ENCODE measurements at places on chromosomes 6 and 20. TPM values are rescaled to one million over a fixed set of nuclear protein-coding genes. Genes with fewer than 3 reads are reported as not detected.

Gene BFSP1
- total RNA-seq, result 1.2 TPM

DNA sequence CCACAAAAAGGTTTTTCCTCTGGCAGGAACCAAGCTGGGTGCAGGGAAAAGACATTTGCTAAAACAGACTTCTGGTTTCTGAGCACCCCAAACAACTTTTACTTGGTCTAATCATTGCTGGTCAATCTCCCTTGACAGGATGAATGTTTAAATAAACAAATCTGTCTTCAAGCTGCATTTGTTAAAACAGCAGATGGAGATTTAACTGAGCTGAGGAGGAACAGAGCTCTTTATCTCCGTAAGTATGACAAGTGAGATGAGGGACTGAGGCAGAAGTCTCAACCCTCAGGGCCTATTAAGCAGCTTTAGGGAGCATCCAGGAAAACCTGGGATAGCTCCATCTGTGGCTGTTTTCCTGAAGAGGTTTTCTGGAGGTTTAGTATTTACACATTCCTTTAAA is 40.6 kb downstream of the NINL start:
- DNase-seq, result no peak
- no peaks in the 10 kb centered on the region for H3K27me3 ChIP-seq
- no peak overlapping the region for H3K27ac ChIP-seq
- H3K4me1 ChIP-seq, result no peaks in the 10 kb centered on the region
- H3K36me3 ChIP-seq, result no peaks in the 10 kb centered on the region
- no peak overlapping the region for H3K4me3 ChIP-seq

Gene TAGAP
- total RNA-seq, result 56.1 TPM

Gene STMN3
- total RNA-seq, result 21.8 TPM

GRCh38 chr6:161353208-161353613 is 79.3 kb upstream of the AGPAT4 start:
- no peak for DNase-seq
- no peak overlapping the region for H3K27ac ChIP-seq
- H3K27me3 ChIP-seq, result no peaks in the 10 kb centered on the region
- H3K4me1 ChIP-seq, result peaks cover 4% of the 10 kb centered on the region
- H3K4me3 ChIP-seq, result no peak overlapping the region

- no peaks in the 10 kb centered on the region for H3K4me1 ChIP-seq
- H3K4me3 ChIP-seq, result no peak overlapping the region
- H3K36me3 ChIP-seq, result no peaks in the 10 kb centered on the region
- no peak for DNase-seq
- no peak overlapping the region for H3K27ac ChIP-seq
These were observed 576.9 kb downstream of the RFPL4B start for GRCh38 chr6:112923940-112924587.

Gene BACH2
- 101 TPM for total RNA-seq

DNA sequence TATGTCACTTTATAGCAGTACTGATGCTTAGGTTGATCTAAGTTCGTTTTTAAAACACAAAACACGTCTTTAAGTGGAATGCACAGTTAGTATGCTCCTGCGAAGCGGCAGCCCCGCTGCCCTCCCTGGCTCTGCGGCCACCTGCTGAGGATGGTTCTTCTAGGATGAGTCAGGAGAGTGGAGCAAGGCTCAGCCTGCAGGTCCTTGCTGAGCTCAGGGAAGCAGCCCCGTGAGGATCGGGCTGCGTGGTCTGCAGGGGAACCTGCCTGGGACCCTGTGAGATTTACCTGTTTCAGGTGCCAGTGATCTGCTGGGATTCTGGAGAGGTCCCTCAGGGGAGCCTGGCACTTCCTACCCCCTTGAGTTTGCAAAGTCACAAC is 57.5 kb downstream of the SYNJ2 start:
- no peak overlapping the region for H3K27ac ChIP-seq
- H3K4me3 ChIP-seq, result peak overlapping the region; percentile 59
- peaks cover 48% of the 10 kb centered on the region for H3K4me1 ChIP-seq
- no peaks in the 10 kb centered on the region for H3K27me3 ChIP-seq
- H3K36me3 ChIP-seq, result peaks cover 10% of the 10 kb centered on the region
- no peak for DNase-seq

All from activated T-cell treated with anti-CD3 and anti-CD28 coated beads, Interleukin-2, amount 50 U/mL, for 72 hours (primary cell).